ENCODE measurements at places on chromosomes 5 and 9. TPM values are rescaled to one million over a fixed set of nuclear protein-coding genes. Genes with fewer than 3 reads are reported as not detected.

The PITX1 gene
- total RNA-seq = 22.3 TPM

The CARD6 gene
- total RNA-seq = 3.8 TPM

The PWWP2A gene
- total RNA-seq = 10.2 TPM

The ZDHHC11B gene
- 1.3 TPM for total RNA-seq

The ARL14EPL gene
- total RNA-seq = 0.19 TPM
